Thoracic aorta (tissue), 2 donors: ENCODE measurements at places on chromosomes 7 and 10. TPM values are rescaled to one million over a fixed set of nuclear protein-coding genes. Genes with fewer than 3 reads are reported as not detected.

DNA sequence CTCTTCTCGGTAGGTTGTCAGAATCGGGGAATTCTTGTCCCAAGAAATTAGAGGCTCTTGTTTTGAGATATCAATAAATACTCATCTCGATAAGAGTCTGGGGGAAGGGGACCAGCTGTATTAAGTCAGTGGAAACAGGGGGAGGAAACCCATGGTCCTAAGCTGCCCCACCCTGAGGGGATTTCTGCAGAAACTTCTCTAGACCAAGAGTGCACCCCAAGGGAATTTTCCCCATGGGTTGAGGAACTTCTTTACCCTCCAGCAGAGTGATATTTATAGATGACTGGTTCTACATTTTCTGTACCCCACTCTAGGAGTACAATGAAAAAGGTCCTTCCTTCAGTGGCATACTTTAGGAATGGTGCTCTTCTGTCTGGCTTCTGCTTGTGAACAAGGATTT is 627.2 kb downstream of the KCNMA1 start:
- H3K27me3 ChIP-seq, result no peaks in the 10 kb centered on the region
- H3K27ac ChIP-seq, result peak overlapping the region; percentile 96
- no peak for DNase-seq
- H3K4me1 ChIP-seq, result peaks cover 51% of the 10 kb centered on the region

DNA sequence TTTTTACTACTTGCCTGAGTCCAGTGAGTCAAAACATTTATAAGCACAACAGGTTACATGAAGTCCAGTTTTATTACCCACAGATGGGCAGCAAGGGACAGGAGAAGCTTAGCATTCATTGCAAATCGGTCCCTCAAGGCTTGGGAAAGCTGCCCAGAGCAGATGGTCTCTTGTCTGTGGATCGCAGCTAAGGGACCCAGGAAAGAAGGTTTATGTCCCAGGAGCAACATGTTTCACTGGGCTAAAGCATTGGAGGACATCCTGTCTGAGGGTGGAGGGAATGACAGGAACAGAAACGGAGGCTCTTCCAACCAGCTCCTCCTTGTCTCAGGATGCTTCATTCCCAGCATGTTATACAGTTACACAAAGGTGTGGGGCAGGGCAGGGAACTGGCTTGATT is 39.3 kb downstream of the TRIM24 start:
- H3K27me3 ChIP-seq, result no peaks in the 10 kb centered on the region
- H3K4me1 ChIP-seq, result no peaks in the 10 kb centered on the region
- no peaks in the 10 kb centered on the region for H3K36me3 ChIP-seq
- DNase-seq, result no peak
- H3K4me3 ChIP-seq, result no peak overlapping the region
- no peak overlapping the region for H3K27ac ChIP-seq

Gene ZNF365
- total RNA-seq, result 6.4 TPM

DNA sequence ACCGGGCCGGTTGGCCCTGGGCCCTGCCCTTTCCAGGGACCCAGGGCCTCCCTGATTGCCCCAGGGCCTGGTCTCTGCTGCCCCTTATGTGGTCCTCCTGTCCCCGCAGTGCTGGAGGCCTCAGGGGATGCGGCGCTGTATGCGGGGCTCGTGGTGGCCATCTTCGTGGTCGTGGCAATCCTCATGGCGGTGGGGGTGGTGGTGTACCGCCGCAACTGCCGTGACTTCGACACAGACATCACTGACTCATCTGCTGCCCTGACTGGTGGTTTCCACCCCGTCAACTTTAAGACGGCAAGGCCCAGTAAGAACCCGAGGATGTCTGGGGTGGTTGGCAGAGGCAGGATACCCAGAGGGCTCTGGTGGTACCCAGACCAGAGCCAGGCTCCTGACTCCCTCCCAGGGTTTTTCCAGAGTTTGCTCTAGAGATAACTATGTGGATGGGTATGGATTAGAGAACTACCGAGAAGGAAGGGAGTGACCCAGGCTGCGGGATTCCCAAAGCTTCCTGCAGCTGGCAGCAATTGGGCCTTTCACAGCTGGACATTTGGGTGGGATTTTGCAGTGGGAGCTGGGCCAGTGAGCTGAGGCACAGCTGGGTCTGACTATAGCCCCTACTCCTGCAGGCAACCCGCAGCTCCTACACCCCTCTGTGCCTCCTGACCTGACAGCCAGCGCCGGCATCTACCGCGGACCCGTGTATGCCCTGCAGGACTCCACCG is 28.1 kb upstream of the SLC29A3 start:
- H3K4me3 ChIP-seq, result no peak overlapping the region
- H3K36me3 ChIP-seq, result no peaks in the 10 kb centered on the region
- H3K27me3 ChIP-seq, result no peaks in the 10 kb centered on the region
- no peak for DNase-seq

DNA sequence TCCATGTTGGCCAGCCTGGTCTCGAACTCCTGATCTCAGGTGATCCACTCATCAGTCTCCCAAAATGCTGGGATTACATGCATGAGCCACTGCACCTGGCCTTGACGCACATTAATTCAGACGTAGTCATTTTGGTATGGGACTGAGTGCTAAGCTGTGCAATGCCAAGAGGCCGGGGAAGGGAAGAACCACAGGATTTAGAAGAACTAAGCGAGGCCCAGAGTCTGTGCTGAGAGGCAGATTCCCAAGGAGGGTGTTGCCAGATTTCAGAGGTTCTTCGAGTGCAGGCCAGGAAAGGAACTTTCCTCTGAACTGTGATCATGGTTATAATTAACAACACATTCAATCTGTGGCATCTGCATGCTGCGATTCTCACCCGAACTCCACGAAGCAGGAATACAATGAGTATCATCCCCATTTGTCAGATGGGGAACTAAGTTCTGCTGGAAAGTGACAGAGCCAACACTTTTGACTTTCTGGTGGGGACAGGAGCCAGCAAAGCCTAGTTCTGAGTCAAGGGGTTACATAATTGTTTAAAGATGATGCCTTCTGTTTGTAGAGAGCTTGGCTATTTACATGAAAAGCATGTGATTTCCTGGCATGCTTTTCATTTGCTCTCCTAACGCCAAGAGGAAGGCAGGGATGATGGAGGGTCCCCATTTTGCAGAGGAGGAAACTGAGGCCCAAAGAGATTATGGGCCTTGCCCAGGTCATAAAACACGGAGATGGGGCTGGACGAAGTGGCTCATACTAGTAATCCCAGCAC is 6.2 kb upstream of the ZAN start:
- DNase-seq, result no peak
- H3K4me1 ChIP-seq, result no peaks in the 10 kb centered on the region
- no peak overlapping the region for H3K27ac ChIP-seq
